CD8-positive, alpha-beta T cell (primary cell): ENCODE measurements at places on chromosomes 2 and 18.

- DNase-seq, result no peak
Observed at GRCh38 chr2:17805717-17806363, 10.4 kb upstream of the MSGN1 start.

DNA sequence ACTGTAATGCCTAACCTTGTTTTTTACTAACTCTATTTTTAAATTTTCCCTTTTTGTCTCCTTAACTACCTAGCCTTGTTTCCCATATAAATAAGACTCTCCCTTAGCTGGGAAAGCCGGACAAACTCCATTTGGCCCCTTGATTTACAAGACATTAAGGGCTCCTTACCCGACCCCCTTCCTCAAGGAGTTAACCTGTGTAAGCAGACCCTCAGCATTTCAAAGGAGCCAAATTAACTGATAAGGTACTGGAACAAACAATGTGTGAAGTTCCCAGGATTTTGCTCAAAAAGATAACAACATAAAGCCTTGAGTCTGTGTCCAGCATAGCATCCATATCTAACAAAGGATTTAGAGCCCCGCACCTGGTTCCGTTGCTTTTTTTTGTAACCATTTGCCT, 59.6 kb upstream of the C2orf15 start:
- no peak for DNase-seq

- DNase-seq, result no peak
Observed at GRCh38 chr18:76432274-76432755, 62.7 kb downstream of the ZNF516 start.

- no peak for DNase-seq
Observed at GRCh38 chr2:121561617-121562268, 31.1 kb downstream of the RNU4ATAC start.

DNA sequence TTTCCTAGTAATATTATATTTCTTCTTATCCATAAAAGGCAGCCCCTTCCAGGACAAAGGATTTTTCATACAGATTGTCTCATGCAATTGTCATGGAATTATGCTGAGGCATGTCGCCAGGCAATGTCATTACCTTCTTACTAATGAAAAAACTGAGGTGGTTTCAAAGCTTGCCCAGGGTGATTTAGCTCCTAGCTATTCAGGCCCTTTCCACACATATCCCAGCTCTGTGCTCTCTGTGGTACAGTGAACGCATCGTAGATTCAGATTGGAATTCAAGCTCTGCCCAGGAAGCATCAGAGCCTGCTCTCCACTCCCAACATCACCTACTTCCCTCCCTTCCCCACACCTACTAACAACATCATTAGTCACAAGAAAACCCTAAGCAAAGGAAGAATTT, 60.1 kb downstream of the ATP8B1 start:
- no peak for DNase-seq

- no peak for DNase-seq
Observed at GRCh38 chr2:157181234-157181633, 76.3 kb upstream of the GALNT5 start.
